ENCODE measurements at places on chromosomes 6 and 20.

DNA sequence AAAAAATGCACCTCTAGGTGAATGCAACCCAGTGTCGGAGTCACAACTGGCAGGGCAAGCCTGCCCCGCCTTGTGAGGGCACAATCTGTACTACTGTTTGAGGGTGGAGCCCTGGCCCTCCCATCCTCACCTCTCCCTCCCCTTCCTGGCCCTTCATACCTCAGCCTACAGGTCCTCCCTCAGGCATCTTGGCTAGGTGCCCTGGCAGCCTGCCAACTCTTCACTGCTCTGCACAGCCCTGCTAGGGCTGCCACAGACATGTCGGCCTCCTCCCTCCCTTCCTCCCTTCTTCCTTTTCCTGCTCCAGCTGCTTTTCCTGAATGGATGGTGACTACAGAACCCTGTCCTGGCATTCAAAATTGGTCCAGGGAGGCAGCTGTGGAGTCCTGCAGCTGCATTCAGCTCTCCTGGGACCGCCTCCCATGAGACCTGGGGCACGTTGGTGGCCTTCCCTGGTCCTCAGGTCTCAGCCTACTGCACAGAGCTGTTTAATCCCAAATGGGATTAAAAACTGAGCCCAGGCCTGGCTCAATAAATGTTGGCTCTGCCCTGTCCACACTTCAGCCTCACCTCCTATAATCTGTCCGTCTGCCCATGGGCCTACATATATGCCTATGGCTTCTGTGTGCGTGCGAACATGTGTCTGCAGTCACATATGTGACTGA, 52.7 kb downstream of the CDH22 start:
- DNase-seq: no peak

- no peak for DNase-seq
These were observed 33.8 kb downstream of the SULF2 start for GRCh38 chr20:47751449-47751848.

GRCh38 chr6:146741609-146742008, 142.8 kb downstream of the ADGB start:
- DNase-seq: peak; percentile 77

GRCh38 chr20:51899674-51900073, 97.4 kb upstream of the SALL4 start:
- DNase-seq: no peak

DNA sequence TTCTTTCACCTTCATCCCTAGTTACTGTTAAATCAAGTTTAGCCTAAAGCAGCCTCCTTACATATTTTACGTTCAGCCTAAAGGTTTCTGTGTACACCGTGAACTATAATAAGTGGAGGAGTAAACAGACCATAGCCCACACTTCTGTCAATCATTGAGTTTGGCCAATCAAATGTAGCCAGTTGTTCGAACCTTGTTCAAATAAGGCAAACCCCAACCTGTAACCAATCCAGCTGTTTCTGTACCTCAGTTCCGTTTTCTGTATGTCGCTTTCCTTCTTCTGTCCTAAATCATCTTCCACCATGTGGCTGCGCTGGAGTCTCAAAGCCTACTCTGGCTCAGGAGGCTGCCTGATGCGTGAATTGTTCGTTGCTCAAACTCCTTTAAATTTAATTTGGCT, 1.8 kb upstream of the FBXO30 start:
- DNase-seq: no peak

DNA sequence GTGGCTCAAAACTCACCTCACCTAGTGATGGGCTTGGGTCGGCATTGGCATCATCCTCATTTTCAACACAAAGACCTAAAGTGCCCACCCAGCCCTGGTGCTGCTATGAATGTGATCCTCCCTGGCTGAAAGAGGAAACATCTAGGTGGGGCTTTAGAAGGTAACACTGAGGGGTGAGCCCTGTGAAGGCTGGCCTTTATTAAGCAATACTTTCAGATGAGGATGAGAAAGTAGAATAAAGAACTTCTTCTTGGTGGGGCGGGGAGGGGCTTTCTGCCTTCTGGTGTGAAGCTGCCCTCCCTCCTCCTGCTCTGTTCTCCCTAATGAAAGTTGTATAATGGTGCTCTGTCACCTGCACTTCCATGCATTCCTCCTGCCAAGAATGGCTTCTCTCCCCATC, 133.0 kb upstream of the TRAF3IP2 start:
- DNase-seq: no peak

DNA sequence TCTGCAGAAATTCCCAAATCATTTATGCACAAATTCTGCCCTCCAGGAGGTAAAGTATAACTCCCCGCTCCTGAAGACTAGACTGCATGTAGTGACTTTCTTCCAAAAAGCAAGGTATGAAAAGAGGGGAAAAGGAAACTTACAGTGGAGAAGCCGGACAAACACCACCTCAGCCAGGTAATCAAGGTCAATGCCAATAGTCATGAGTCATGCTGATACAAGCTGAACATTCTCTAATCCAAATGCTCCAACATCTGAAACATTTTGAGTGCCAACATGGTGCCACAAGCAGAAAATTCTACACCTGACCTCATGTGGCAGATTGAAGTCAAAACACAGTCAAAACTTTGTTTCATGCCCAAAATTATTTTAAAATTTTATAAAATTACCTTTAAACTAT, 165.6 kb downstream of the FOXA2 start:
- no peak for DNase-seq

DNA sequence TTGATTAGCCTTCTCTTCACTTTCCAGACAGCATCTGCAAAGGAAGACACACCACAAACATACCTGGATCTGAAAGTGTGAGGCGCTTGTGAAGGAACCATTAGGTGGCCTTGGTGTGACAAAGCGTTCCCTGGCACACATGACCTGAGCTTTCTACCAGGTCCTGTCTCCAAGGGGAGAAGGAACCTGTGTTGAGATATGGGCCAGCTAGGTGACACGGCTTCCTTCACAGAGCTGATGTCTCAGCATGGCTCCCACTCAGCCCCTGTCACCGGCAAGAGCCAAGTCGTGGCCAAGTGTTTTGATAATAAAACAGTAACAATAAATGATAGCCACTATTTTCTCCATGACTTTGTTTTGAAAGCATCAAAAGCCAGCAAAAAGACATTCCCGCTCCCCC, 20.3 kb upstream of the TAGAP start:
- no peak for DNase-seq

DNA sequence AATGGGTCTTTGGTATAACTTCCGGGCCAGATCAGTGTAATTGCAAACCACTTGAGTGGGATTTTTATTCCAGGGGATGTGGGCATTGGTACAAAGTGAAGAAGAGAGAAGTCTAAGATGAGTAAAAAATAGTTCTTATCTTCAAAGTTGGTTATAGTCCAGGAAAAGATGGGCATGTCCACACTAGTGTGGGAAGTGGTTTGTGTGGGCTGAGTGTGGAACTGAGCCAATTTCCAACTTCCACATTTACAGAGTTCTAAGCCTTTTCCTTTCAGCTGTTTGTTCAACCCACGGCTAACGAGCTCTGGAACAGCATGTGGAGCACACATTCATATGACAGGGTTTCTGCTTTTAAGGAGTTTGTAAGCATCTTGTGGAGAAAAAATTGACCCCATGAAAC, 72.3 kb upstream of the IFNGR1 start:
- DNase-seq: no peak

DNA sequence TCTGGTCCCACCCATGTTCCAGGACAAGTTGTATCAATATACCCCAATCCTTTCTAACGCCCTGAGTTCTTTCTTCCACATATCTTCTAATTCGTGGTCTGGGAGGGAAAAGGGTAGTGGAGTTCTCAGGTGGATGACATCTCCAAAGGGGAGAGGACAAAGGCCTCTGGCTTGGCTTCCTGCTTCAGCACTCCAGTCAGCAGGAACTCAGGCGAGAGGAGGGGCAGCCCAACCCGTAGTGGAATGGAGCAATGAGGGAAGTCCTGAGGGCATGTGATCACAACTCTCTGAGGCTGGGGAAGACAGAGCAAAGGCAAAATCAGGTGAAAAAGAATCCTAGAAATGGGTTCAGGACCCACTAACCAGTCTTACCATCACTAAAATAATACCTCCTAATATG, 9.6 kb upstream of the NRM start:
- DNase-seq: no peak

DNA sequence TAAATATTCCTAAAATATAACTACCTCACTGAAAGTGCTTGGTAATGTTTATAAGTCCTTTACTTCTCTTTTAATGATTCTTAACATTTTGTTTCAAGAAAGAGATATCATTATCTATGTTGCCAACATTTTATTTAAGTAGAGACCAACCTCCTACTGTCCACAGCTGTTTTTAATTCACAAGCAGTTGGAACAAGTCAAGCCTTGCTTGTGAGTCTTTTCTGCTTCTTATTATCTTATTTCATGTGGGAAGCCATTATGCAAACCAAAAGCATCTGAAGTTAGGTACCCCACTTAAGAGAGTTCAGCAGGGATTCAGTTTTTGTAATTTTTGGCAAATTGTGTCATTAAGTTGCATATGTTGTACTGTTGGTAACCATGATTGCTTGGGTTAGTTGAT, 1714.5 kb downstream of the GRIK2 start:
- no peak for DNase-seq

DNA sequence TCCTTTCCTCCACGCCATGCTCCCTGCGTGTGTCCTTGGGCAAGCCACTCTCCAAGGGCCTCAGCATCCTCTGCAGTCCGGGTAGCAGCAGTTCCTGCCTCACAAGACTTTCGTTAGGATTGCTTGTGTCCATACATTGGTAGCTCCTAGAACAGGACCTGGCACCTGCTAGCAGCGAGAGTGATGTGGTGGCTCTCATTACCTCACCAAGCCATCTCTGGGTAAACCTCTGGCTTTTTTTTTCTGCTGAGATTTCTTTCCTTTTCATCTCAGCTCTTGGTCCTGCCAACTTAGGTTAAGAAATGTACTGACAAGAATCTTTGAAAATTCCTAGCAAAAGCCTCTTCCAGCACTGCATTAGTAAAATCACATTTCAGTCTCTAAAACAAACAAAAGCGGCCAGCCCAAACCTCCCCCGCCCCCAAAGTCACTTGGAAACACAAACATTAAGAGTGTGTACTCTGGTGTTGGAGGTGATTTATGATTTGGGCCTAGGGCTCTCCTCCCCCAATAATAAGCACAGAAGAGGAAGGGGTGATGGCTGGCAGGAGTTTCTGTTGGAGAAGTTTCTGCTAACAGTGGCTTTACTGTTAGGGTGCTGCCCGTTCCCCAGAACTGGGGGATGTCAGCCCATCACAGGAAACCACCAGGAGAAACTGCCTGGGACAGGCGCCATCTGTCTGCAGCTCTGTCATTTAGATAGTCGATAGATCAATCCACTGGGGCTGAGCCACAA, 199.2 kb downstream of the CD83 start:
- DNase-seq: peak; percentile 19

DNA sequence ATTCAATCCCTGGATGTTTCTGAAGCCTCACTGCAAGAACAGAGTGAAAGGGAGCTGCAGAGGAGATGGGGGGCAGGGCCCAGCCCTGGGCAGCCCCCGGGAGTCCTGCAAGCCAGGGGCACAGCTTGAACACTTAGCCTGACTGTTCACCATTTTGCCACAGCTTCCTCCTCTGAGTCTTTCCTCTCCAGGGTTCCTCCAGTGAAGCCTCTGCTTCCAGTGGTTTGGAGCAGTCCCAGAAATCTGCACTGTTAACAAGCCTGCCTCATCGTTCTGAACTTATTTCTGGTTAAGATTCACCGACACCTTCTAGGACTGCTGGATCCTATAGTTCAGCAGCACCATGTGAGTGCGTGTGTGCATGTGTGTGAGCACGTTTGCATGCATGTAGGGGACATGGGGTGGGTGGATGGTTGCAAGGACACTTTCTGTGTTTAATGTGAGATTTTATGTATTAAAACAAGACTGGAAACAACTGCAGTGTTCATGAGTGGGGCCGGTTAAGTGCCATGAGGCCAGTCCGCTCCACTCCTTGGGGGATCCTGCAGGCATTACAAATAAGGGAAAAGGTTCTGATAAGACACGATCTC, 24.6 kb downstream of the CEBPB start:
- DNase-seq: peak; percentile 37

GRCh38 chr6:20559924-20560551, 25.8 kb downstream of the CDKAL1 start:
- no peak for DNase-seq

DNA sequence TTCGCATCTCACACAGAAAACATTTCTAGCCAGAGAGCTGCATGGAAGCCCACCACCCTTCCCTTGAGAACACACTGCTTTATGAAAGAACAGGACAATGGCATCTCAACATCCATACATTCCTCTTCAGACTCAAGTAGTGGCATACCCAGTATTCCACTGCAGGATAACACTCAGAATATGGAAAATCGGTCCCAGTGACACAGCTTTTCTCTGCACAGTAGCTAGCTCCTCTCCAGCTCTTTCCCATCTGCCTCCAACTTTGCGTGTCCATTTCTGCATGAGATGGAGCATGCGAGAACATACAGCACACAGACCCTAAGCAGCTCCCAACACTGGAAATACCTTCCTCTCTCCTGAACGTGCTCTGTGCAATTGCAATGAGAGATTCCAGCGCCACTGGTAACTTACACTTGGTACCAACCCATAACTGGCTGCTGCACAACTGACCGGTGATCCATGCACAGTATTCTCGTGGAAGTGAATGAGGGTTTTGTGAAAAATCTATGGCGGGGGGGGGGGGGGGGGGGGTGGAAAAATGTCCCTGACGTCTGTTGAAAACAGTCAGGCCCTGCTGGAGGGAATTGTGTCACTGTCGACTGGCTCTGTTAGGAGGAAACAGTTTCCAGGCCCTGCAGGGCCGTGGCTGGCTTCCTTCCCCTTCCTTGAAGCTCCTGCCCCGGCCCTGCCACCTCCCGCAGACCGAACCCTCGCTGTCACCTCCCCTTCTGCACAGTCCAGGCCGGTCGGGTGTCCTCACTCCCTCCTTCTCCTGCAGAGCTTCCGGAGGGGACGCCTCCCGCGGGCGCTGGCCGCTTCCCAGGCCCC, 265.9 kb upstream of the QKI start:
- DNase-seq: no peak

GRCh38 chr6:45417436-45417835, 39.7 kb upstream of the SUPT3H start:
- no peak for DNase-seq

DNA sequence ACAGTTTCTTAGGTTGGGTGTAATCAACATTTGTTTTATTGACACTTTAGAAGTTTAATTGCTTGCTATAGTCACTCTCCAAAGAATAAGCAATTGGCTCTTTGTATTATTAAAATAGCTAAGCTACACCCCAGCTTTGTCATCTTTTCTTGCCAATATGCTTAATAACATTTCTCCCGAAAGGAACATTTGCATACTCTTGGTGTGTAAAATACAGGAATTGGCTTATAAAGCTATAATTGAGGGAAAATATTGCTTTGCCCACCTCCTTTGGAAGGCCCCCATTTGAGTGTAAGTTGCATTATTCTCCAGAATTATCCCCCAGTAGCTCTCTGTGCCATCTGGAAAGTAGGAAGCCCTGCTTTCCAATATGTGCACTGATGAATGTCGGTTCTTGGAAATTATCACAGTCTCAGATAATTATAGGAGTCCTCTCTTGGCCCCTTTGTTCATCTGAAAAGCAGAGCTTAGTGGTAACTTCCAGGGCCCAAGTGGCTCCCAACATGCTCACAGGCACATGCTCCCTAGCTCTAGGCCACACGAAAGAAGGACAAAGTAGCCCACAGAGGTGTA, 92.4 kb upstream of the B3GAT2 start:
- DNase-seq: no peak

- DNase-seq: peak; percentile 85
These were observed 319.7 kb upstream of the TCF21 start for GRCh38 chr6:133568970-133569889.

All from mesenchymal stem cell (in vitro differentiated cells and primary cell).